BE2C (cell line): ENCODE measurements at places on chromosomes 3 and 15.

DNA sequence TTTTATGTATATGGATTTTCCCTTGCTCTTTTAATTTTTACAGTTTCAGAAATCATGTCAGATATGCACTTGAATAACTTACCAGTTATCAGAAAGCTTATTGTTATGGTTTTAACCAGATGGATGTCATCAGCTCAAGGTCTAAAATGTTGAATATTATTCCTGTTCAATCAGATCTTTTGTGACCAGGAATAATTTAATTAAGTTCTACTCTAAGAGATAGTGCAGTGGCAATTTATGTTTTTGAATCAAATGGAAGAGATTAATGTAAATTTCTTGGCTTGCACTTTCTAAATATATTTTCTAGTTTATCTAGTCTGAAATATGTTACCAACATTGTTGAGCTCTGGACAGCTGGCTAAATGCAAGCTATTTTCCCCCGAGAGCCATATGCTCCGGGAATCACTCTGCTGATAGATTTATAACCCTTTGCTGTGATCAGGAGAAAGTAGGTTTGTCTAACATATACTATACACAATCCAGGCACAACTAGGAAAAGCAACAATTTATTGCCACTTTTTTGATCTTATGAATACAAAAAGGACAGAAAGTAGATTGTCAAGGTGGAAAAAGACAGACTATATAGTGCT lies 76.8 kb upstream of the CD96 start:
- no peak for DNase-seq

DNA sequence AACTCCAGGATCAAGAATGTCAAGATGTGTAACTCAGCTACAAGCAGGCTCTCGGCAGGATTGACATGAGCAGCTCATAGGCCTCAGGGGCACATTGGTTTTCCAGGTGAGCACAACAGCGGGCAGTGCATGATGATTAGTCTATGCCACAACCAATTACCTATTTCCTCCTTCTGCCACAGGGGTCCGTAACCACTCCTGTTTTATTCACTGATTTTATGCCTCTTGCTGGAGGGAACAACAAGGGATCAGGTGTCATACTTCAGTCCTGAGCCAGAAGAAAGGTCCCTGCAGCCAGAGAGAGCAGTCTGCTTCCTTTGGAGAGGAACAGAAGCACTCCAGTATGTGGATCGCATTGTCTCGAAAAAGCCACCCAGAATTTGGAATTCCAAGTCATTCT lies 35.1 kb upstream of the PTPRG start:
- no peak for DNase-seq

- DNase-seq = no peak
Measured at GRCh38 chr3:59027607-59028006, 22.2 kb downstream of the CFAP20DC start.

DNA sequence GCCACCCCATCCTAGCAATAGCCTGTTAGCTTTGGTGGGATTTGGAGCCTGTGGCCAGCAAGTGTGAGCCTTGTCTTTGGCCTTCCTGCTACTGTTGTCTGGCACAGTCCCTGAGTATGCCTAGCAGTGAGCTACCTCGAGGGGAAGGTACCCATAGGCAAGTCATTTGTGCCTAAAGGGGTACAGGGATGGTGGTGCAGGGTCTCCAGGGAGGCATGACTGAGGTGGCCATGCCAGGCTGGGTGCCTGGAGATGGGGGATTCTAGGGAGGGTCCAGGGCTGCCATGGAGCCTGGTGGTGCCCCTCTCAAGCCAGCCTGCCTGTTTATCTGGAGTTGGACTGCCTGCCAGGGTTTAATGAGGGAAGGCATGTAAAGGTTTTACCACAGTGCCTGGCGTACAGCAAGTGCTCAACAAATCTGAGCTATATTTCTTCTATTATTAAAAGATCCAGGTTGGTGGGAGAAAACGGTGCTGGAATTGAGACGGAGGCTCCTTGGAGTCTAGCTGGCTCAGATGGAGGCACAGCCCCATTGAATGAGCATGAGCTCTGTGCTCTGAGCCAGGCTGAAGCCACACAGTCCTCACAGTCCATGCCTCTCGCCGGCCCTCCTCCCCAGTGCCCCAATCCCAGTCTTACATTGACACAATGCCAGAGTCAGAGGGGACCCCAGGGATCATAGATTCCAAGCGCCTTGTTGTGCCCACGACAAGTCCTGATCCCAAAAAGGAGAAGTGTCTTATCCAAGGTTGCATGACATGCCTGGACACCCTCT lies 76.2 kb downstream of the CORO2B start:
- no peak for DNase-seq

GRCh38 chr3:104044002-104044401 lies 1322.7 kb upstream of the ALCAM start:
- DNase-seq = no peak

DNA sequence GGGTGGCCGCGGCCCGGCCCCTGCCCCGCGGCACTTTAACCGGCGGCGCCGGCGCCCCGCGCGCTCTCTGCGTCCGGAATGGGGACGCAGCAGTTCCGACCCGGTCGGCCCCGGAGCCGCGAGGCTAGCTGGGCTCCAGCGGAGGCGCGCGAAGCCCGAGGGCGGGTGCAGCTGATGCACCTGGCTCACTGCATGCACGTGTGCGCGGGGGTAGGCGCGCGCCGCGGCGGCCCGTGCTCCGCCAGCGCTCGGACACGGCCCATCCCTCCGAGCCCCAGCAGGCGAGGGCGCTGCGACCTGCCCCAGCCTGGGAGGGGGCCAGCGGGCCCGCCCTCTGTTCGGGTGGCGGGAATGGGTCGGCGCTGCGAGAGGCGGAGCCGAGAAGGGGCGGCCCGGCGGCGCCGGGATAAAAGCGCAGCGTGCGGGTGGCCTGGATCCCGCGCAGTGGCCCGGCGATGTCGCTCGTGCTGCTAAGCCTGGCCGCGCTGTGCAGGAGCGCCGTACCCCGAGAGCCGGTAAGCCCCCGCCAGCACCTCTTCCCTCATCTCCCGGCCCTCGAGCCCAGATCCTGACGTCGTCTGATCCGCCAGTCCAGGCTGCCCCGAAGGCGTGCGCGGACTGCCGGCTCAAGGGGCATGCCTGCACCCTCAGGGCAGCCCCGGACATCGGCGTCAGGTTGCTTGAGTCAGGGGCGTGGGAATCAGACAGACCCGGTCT lies at the start of the genes CHDH and IL17RB:
CHDH (minus strand) TSS at position 286 of the 717 bp plus-strand sequence. CDS start 22,411 bp downstream, outside the sequence.
IL17RB (plus strand) TSS at position 435 of the 717 bp plus-strand sequence; CDS start at position 456, 21 bp downstream.
- DNase-seq = peak; percentile 19

DNA sequence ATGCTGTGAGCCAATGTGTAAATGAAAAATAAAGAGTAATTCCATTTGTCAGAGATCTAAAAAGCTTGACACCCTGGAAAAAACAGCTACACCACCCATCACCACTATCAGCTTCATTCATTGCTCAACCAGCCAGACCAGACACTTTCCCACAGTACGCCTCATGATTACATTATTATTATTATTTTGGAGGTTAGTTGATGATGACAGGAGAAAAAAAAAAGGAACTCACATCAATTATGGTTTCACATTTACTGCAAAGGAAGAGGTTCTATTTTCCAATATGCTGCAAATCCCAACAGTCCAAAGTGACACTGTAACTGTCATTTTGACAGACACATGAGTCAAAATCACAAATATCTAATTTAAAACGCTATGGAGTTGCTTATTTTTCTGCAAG lies 134.7 kb upstream of the TSC22D2 start:
- no peak for DNase-seq

GRCh38 chr3:39273119-39273518 lies 6.7 kb downstream of the CX3CR1 start:
- no peak for DNase-seq

DNA sequence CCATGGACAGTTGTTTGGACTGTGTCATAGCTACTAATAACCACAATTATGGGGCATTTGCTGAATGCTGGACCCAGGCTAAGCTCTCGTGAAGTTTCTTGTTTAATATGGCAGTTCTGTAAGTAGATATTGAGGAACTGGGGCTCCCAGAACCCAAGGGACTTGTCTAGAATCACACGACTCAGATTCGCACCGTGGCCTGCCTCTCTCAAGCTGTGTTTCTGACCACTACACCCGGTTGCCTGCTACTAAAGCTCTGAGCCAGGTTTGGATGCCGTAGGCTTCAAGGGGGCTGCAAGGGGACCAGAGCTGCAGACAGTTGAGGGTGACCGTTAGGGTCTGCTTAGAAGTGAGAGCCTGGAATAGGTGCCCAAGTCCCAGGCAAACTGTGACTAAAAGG lies 11.5 kb downstream of the TEX264 start:
- DNase-seq = no peak

DNA sequence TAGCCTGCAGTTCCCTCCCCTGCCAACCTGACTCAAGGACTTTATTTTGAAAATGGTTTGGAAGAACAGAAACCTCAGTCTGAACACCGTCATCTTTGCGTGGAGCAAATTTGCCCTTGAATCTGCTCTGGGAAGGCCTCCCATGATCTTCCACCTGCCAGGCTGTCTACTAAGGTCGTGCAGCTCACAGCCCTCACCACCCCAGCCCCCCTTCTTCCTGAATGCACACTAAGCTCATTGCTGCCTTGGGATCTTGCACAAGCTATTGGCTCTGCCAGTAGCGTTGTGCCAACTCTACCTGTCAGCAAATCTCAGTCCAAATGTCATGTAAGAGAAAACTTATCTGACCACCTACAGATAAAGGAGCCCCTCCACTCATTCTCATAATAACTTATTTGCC lies 141.5 kb downstream of the USP13 start:
- DNase-seq = no peak

GRCh38 chr15:68401496-68402431 lies 30.2 kb downstream of the ITGA11 start:
- no peak for DNase-seq

GRCh38 chr15:41241221-41241964 lies 10.3 kb downstream of the CHP1 start:
- peak; percentile 91 for DNase-seq

GRCh38 chr3:149180057-149180573 lies 41.5 kb downstream of the CP start:
- DNase-seq = no peak

GRCh38 chr3:66256806-66257205 lies 36.0 kb downstream of the SLC25A26 start:
- no peak for DNase-seq

GRCh38 chr3:114405202-114405990 lies 111.6 kb downstream of the TIGIT start:
- no peak for DNase-seq

GRCh38 chr15:93477188-93477587 lies 388.2 kb upstream of the RGMA start:
- no peak for DNase-seq

GRCh38 chr3:87186608-87187159 lies 40.4 kb upstream of the CHMP2B start:
- DNase-seq = no peak

- DNase-seq = no peak
Measured at GRCh38 chr3:69558912-69559311, 173.0 kb upstream of the FRMD4B start.

GRCh38 chr3:139772539-139773500 lies 95.0 kb upstream of the NMNAT3 start:
- DNase-seq = no peak

DNA sequence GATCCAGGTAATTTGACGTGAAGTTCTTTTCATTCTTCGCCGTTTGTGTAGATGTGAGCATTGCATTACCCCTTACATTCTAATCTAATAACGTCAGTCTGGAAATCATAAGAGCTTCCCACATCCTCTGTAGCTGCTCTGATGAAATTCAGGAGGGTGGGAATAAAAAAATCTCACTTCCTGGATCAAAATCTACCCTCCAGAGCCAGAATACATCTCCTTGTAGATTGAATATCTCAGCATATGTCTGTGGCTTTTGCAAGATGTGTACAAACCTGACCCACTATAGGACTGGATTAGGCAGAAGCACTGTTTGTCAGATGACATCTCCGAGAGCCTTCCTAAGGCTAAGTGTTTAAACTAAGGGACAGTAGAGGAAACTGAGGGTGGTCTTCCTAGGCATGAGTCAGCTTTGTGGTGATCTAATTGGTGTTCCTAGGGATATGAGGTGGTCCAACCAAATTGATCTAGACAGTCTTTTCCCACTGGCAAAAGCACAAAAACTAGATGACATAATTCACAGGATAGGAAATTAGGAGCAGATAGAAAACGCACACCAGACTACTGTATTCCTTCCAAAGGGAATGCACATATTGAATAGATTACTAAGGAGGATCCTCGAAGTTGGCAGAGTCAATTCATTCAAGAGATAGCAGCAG lies 216.3 kb upstream of the LRTM1 start:
- DNase-seq = no peak

- no peak for DNase-seq
Measured at GRCh38 chr15:47663101-47663500, 54.2 kb upstream of the SEMA6D start.

GRCh38 chr3:149717391-149718056 lies 34.8 kb downstream of the COMMD2 start:
- DNase-seq = peak; percentile 49

DNA sequence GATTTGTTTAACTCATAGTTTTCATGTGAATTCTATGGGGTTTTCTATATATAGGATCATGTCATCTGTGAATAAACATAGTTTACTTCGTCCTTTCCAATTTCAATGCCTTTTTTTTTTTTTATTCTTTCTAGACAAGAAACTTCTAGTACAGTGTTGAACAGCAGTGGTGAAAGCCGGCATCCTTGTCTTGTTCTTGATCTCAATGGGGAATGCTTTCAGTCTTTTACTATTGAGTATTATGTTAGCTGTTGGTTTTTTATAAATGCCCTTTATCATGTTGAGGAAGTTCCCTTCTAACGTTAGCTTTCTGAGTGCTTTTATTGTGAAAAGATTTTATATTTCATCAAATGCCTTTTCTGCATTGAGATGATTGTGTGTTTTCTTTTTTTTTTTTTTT lies 69.0 kb downstream of the SLMAP start:
- DNase-seq = no peak

DNA sequence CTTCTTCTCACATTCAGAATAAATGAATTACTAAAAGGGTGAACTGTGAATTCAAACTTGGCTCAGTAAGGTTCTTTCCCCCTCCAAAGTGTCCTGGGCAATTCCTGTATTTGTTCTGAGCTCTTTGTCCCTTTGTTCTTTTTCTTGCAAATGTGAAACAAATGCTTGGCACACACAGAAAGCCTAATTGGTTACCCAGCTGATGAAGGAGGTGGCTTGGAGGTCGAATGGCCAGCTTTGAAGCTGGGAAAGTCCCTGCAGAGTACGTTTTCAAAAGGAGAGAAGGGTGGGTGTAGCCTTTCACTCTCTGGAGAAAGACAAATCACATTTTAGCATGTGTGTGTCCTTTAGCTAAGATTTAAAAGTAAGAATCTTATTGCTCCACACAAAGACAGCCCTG lies 154.4 kb downstream of the PEX5L start:
- DNase-seq = no peak

- DNase-seq = no peak
Measured at GRCh38 chr3:73324203-73325155, 263.0 kb downstream of the EBLN2 start.

- peak; percentile 68 for DNase-seq
Measured at GRCh38 chr3:184005941-184006507, 11.7 kb downstream of the ABCC5 start.
